Kidney tubule cell (primary cell): ENCODE measurements at places on chromosomes 2 and 18.
A peak's percentile ranks its signal among the peaks of the same experiment; 100 is the strongest.

GRCh38 chr2:178193496-178193822 is 853 bp upstream of the OSBPL6 start:
- DNase-seq = no peak

DNA sequence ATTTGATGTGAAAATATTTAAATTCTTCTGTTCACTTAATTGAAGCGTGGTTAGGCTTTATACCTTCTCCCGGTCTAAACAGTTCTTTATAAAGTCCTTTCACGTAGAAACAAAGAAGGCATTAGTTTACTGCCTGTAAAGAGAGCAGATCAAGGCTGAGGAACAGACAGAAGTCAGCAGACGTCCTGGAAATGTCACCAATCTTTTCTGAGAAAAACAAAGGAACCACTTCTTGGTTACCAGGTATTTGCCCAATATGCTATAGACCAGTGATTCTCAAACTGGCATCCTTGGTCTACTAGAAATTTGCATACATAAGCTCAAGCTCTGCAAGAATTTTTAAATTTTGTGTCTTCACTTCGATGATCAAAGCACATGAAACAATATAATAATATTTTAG is 89.2 kb upstream of the STK17B start:
- no peak for DNase-seq

DNA sequence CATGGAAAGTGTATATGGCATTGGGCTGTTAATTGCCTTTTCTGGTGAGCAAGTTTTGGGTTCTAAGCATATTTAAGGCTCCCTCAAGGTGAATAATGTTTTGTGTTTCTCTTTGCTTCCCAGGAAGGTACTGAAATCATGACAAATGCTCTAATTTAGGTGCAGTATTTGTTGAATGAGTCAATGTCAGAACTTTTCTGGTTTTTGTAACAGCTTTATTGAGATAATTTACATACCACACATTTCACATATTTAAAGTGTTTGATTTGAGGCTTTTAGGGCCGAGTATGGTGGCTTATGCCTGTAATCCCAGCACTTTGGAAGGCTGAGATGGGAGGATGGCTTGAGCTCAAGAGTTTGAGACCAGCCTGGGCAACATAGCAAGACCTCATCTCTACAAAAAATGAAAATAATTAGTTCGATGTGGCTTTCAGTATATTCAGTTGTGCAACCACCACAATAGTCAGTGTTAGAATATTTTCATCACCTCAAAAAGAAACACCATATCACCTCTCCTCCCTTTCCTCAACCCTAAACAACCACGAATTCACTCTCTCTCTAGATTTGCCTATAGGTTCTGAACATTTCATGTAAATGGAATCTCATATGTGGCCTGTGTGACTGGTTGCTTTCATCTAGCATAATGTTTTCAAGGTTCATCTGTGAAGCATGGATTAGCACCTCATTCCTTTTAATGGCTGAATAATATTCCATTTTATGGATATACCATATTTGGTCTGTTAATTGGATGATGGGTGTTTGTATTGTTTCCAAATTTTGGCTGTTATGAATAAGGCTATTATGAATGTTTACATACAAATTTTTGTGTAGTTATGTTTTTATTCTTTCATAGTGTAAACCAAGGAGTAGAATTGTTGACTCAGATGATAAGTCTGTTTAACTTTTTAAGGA is 54.9 kb downstream of the MGAT5 start:
- no peak for DNase-seq

GRCh38 chr2:73939419-73939818 is 12.7 kb downstream of the DGUOK start:
- peak; percentile 43 for DNase-seq

DNA sequence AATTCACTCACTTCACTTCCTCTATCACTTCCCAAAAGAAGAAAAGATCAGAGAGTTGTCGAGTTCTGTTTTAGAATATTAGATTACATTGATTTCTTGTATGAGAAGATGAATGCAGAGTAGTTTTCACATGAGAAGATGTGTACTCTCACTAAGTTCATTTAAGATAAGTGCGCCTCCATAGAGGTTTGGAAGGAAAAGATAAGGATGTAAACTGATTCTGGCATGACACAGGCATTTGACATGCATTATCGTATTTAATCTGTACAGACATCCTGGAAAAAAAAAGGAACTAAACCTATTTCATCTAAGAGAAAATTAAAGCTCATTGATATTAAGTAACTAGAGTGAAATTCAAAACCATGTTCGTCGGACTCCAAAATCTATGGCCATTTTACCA is 152.2 kb upstream of the CRIM1 start:
- DNase-seq = no peak

- no peak for DNase-seq
Measured at GRCh38 chr2:84894131-84894586, 11.3 kb upstream of the TMSB10 start.

DNA sequence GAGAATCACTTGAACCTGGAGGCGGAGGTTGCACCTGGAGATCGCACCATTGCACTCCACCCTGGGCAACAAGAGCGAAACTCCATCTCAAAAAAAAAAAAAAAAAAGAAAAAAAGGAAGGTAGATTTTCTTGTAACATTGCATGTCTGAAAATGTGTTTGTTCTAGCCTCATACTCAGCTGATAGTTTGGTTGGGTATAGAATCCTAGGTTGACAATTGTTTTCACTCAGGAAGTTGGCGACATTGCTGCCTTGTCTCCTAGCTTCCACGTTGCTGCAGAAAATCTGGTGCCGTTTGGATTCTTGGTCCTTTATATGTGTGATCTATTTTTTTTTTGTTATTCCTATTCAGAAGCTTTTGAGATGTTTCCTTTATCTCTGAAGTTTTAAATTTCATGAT is 4.7 kb downstream of the ING5 start:
- DNase-seq = no peak

DNA sequence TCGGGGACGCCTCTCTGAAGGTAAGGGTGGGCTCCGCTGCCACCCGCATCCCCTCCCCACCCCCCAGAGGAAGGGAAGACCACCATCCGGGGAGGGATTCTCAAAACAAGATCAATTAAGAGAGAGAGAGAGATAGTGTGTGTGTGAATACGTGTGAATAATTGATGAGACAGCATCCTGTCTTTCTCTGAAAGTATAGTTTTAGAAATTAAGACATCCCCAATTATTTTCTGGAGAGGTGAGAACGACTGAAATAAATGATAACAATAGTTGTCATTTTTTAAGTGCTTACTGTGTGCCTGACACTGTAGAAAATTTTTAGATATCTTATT is 751 bp downstream of the IL18R1 start:
- DNase-seq = no peak

DNA sequence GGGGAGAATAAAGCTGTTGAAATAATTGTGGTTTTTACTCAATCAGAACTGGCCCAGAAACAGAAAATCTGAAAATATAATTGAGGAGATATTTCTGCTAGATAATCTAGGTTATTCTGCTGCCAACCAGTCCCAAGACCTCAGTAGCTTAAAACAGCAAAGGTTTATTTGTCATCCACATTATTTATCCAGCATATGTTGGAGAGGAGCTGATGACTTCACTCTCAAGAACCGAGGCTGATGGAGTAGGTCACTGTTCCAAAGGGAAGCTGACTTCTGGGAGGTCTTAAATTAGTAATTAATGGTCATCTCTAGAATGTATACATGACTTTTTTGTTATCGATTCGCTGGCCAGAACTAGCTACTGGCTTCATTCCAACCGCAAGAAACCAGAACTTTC is 124.8 kb upstream of the CTNNA2 start:
- DNase-seq = no peak

- DNase-seq = no peak
Measured at GRCh38 chr18:34710458-34710914, 388 bp downstream of the DTNA start.

DNA sequence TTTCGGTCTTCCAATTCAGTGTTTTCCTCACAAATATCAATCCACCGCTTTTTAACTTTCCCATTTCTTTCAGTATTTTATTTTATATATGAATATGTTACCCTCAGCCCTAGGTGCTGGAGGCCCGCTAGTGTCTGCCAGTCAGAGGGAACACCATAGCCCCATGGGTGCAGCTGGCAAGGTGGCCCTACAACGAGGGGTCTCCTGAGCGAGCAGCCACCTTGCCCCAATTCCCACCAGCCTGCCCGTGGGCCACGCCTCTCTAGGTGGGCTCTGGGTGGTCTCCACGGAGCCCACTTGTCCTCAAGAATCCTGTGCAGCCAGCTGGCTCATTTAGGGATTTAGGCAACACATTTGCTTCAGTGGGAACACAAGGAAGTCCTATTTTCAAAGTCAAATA is 72.5 kb upstream of the RGPD5 start:
- no peak for DNase-seq

- DNase-seq = no peak
Measured at GRCh38 chr2:3656762-3657721, 958 bp upstream of the ALLC start.

DNA sequence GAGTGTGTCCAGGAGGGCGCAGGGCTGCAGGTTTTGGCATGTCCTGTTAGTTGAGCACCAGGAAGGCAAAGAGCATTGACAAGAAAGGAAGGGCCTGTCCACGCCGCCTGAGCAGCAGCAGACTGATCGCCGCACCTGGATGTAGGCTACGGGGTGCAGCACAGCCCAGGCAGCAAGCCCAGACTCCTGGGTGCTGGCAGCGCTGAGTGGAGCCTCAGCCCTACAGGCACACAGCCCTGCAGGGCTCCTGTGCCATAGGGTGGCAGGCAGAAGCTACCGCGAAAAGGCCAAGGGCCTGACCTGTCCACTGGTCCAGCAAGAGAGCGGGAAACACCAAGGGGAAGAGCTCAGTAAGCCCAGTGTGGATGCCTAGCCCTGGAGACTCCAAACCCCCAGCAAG is 198.0 kb downstream of the HDAC4 start:
- DNase-seq = no peak

DNA sequence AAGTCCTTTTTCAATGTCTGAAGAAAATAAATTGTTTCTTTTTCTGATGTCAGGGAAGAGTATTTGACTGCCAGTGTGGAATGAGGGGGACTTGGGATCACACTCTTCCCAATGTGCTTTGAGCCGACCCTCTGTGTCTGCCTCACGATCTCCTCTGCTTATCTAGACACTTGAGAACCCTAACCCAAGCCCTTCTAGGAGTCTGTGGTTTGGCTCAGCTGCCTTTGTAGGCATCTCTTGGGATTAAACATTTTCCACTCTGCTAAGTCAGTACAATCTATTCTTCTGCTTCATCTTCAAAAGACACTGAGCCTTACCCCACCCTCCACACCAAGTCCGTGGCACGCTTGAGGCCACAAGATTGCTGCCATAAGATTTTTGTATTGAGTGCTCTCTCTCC is 19.4 kb downstream of the FAM110C start:
- DNase-seq = no peak

DNA sequence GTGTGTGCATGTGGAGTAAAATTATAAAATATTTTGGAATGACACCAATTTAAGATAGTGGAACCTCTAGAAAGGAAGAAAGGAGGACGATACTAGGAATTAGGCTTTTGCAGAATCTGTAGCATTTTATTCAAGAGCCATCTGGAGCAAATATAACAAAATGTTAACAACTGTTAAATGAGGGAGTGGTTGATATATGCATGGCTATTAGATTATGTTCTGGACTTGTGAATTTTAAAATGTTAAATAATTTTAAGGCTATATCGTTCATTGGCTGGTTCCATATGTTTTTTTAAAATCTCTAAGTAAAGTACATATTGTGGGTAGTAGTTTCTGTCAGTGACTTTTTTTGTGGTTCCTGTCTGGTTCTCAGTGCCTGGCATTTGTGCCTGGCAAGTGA is 123.2 kb downstream of the PKP4 start:
- DNase-seq = no peak

GRCh38 chr2:103264058-103264768 is 502.4 kb downstream of the TMEM182 start:
- no peak for DNase-seq

DNA sequence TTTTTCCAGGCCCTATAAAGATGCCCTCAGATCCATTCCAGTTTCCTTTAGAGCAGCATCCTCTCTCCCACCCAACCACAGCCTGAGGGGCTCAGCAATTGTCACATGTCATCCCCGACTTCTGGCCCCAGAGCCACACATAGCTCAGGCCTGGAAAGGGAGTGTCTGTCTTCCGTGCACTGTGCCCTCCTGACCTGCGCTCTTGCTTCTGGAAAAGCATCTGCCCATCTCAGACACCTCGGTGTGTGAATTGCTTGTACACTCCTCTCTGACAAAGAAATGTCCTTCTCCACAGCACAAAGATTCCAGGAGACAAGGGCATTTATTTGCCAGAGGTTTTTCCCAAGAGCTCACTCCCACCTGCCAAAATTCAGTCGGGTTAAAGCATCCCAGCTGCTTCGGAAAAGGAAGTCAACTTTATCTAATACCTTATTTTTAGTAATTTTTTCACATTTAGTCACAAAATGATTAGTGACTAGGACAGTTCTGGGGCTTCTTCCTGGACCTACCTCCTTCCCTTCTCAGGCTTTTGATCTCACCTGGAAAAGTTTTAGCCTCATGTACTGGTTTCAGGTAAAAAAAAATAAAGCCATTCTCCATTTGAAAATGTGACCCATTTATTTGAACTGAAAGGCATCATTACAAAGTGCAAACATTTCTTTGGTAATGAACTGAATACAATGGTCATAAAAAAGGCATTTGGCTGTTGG is 112.9 kb downstream of the PXDN start:
- DNase-seq = no peak

DNA sequence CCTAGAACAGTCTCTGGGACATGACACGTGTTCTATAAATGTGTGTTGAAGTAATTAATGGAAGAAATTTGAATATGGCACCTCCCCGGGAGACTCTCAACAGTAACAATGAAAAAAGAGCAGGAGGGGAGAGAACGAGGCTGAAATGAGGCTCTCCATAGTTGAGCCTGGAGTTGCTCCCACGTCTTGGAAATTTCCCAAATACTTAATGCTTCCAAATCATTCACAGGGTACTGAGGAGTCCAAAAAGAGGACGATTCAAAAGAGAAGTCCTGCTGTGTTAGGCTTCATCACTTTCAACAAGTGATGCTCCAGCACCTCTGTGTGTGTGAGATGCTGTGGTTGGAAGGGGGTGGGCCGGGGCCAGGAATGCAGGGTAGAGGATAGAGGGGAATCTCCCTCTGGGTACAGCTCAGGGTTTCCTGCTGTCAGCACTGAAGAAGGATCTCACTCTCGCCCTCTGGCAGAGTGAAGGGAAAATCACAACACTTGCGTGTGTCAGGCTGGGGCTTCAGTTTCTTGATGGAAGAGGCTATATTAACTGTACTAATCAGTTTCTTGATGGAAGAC is 18.1 kb upstream of the ZNF407 start:
- DNase-seq = peak; percentile 49

DNA sequence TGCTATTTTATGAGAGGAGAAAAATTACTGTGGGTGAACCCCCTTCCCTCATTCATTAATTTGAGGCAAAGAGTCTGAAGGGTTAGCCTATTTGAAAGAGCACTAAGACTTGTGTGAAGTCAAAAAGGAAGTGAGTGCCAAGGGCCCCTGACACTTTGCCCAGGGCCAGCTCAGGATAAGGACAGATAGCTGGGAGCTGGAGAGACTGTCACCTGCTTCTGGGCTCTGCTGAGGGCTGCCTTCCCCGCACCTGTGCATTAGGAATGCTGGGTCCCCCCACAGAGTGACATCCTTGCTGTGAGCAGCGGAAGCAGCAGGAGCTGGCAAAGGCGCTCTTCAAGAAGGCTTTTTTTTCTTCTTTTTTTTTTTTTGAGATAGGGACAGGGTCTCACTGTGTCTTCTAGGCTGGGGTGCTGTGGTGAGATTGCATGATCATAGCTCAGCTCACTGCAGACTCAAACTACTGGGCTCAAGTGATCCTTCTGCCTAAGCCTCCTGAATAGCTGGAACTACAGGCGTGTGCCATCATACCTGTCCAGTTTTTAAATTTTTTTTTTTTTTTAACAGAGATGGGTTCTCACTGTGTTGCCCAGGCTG is 148.3 kb downstream of the AQP4 start:
- DNase-seq = no peak
